ENCODE measurements at places on chromosomes 12 and 14.

DNA sequence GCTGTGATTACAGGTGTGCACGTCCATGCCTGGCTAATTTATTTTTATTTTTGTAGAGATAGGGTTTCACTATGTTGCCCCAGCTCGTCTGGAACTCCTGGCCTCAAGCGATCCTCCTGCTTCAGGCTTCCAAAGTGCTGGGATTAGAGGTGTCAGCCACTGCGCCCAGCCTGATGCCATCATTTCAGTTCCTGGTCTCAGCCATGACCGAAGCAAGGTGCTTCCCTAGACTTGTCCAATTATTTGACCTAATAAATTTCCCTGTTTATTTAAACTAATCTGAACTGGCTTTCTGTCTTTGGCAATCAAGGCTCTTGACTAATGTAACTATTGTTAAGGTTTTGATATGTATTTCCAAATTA lies 24.4 kb upstream of the STK38L start:
- no peak for DNase-seq

GRCh38 chr14:79564371-79564770 lies 646.9 kb downstream of the DIO2 start:
- no peak for DNase-seq

- no peak for DNase-seq
Observed at GRCh38 chr12:94644141-94644979, 6.0 kb downstream of the TMCC3 start.

DNA sequence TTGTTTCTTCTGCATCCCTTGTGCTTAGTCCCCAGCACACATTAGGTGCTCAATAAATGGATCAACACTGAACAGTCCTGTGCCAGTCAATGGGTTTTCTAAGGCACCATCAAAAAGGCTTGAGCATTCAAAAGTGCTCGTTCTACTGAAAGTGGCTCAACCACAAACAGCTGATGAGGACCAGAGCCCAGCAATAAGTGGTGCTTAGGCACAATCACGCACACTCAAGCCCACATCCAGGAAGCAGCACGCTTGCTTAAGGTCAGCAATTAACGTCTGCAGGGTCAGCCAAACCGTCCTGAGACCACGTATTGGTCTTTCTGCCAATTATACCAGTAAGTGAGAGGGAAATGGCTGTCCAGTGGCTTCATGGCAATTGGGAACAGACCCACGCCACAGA lies 56.5 kb downstream of the PRIMA1 start:
- DNase-seq = no peak

- peak; percentile 46 for DNase-seq
Observed at GRCh38 chr14:56659964-56660551, 80.5 kb downstream of the TMEM260 start.

- no peak for DNase-seq
Observed at GRCh38 chr12:11906286-11906935, 164.3 kb upstream of the BCL2L14 start.

- no peak for DNase-seq
Observed at GRCh38 chr12:52232674-52233461, at the start of gene KRT7. Gene KRT7, plus strand, starts transcription at chr12:52233243. Its CDS starts 54 bp downstream, at chr12:52233297.

DNA sequence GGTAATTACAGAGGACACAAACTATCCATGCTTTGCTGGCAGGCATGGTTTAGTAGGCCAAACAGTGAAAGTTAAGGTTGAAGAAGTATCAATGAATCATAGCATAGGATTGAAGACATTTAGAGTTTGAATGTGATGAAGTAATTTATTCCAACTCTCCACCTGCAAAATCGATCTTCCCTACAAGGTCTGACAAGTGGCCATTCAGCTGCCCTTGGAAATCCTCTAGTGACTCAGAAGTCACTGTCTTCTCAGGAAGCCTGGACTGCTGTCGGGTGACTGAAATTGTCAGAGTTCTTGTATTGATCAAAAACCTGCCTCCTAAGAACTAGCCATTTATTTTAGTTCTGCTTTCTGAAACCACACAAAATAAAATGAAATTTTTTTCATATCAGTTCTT lies 17.7 kb upstream of the STXBP6 start:
- DNase-seq = no peak

DNA sequence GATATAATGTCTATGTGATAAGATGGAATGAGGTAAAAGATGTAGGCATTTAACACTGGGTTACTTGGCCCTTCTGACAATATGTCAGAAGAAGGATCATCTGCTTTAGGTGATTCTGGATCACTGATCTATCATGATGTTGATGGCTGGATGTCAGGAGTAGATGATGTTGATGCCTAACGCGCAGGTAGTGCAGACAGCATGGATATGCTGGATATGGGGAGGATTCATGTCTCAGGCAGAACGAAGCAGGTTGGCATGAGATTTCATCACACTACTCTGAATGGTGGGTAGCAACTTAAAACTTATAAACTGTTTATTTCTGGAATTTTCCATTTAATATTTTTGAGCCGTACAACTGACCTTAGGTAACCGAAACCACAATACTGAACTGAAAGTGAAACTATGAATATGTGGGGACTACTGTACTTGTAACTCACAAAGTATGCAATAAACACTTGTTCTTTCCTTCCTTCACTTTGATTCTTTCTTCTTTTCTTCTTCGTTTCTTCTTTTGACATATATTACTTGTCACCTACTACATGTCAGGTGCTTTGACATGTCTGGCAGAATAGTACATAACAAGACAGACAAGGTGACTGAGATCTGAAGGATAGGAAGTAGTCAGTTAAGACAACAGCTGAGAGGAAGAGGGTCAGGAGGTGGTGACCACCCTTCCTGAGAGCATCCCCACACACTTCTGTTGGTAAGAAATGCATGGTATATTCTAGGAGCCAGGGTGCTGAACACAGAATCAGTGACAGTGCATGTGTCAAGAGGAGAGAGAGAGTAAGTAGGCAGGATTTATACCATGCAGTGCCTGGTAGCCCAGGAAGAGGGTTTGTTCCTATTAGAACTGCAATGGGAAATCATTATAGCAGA lies 238.8 kb downstream of the PPFIA2 start:
- no peak for DNase-seq

- no peak for DNase-seq
Observed at GRCh38 chr12:1161197-1161596, 170.2 kb downstream of the ERC1 start.

GRCh38 chr14:105700622-105701288 lies 174.4 kb downstream of the TMEM121 start:
- no peak for DNase-seq

DNA sequence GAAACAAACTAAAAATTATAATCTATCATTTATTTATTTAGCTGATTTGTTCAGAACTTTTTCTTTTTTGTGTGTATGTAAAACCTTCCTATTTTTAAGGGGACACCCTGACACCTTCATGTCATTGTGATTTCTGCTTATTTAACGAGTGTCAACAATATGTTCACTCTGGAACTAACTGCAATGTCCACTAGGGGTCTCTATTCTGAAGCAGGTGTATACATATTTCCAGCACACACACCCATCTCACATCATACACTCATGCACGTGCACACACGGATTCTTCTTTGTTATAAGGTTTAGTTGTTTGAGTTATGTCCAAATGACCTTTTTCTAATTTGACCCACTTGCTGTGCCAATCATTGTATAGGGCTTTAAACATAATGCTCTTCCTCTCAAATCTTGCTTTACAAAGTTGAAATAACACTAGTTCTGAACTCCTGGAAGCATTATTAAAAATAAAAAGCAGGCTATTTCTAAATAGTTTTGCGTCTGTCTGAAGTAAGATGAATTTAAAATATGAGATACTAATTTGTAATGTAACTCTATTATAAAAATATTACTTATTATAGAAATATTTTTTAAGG lies 15.5 kb downstream of the E2F7 start:
- DNase-seq = peak; percentile 75

- DNase-seq = no peak
Observed at GRCh38 chr12:54166567-54167499, 22.0 kb downstream of the SMUG1 start.

DNA sequence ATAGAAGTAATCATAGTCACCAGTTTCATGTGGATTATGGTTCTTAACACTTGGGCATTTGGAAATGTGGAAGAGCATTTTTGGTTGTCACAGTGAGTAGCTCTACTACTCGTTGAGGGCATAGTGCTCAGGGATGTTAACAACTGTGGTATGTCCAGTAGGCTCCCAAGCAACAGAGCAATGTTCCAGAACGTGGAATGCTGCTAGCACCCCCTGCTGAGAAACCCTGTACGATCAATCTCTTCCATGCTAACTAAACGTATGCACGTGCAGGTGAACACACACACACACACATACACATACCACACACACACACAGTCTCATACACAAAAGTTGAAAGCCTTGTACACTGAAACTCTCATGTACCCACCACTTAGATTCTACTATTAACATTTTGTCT lies 16.6 kb upstream of the GNPTAB start:
- DNase-seq = no peak

DNA sequence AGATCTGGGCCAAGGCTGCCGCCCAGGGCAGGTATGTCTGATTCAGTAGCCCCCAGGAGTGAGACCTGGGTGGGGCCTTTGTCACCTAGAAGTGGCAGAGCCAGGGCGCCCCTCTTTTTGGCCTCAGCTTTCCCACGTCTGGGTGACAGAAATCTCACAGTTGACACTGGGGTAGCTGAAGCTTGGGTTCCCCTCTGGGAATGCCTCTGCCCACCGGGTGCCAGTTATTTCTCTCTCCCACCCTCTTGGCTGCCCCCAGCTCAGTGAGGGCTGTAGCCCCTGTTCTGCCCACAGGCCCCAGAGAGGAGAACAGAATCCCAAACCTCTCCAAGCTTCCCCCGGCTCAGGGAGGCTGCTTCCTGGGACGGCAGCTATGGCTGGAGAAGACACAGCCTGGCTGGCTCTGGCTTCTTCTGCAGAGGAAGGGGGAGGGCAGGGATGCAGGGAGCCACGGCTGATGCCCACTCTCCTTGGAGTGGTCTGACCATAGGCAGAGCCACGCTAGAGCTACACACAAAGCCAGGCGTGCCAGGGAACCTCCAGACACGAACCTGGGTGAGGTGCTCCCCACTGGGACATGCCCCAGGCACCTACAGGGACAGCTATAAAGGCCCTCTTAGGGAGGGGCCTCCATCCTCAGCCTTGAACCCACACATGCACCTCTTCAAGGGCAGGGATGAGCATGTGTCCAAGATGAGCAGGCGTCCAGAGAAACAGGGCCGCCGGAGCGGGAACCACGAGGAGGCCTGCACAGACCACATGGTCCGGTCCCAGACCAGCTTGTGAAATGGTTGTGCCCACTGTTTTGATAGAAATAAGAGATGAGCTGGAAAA lies 51.7 kb downstream of the BEGAIN start:
- DNase-seq = no peak

GRCh38 chr12:188910-189621 lies 24.9 kb downstream of the SLC6A12 start:
- peak; percentile 54 for DNase-seq

DNA sequence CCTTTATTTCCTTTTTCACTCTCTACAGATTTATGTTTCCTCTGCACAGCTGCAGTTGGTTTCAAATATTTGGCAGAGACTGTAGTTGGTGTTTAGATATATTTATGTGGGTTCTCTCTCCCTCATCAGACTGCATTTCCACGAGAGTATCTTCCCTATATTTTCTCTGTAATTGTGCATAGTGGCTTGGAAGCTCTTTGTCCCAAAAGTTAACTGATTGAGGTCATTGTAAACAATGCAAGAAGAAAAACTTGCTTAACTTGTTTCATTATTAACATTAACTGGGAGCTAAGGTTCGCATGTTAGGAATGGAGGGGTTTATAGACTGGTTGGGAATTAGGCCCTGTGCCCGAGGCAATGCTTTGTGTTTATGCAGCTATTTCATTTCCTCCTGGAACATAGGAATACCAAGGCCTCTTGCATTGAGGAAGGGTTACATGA lies 216.9 kb upstream of the HMGA2 start:
- DNase-seq = no peak

GRCh38 chr12:69623970-69624369 lies 13.3 kb upstream of the LRRC10 start:
- DNase-seq = no peak

GRCh38 chr12:24997496-24997895 lies 48.6 kb upstream of the BCAT1 start:
- DNase-seq = no peak

DNA sequence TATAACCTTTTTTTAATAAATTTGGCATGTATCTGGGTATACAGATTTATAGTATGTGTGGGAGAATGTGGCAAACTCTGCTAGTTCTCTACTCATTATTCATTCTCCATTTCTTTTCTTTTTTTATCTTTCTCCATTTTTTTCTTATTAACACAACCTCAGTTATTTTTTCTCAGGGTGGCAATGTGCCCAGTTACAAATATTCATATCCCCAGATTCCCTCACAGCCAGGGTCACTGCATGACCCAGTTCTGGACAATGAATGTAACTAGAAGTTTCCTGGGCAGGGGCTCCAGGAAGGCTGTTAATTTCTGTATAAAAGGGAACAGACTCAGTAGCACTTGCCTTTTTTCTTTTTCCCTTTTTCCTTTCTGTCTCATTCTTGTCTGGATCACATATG lies 95.6 kb downstream of the VCPKMT start:
- no peak for DNase-seq

All from NCI-H1436 (cell line).